H9 (cell line): ENCODE measurements at places on chromosomes 1 and 21.

DNA sequence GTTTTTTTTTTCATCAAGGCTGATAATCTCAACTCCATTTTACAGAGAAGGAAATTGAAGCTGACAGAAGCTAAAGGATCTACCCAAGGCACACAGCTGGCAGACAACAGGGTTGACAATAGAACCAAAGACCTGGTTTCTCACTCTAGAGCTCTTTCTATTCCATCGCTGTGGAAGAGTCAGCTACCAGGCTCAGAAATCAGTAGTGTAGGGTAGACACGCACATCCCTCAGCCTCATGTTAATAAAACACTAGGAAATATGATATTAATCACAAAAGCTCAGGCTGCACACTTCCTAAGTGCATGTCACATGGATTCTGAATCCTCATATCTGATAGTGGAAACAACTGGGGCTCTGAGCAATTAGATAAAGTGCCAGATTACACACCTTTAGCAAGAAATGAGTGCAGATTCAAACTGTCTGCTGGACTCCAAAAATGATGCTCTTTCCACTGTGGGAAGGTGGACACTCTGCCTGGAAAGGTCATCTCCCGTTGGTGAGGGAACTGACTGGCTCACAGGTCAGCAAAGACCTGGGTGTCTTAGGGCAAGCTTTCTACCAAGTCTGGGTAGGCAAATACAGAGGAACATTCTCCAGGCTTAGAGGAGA is 139.1 kb downstream of the TGFBR3 start:
- no peak for DNase-seq

- DNase-seq, result no peak
Observed at GRCh38 chr1:55696181-55696754, 481.1 kb upstream of the USP24 start.

GRCh38 chr1:33610391-33610790 is 137.9 kb downstream of the ZSCAN20 start:
- no peak for DNase-seq

DNA sequence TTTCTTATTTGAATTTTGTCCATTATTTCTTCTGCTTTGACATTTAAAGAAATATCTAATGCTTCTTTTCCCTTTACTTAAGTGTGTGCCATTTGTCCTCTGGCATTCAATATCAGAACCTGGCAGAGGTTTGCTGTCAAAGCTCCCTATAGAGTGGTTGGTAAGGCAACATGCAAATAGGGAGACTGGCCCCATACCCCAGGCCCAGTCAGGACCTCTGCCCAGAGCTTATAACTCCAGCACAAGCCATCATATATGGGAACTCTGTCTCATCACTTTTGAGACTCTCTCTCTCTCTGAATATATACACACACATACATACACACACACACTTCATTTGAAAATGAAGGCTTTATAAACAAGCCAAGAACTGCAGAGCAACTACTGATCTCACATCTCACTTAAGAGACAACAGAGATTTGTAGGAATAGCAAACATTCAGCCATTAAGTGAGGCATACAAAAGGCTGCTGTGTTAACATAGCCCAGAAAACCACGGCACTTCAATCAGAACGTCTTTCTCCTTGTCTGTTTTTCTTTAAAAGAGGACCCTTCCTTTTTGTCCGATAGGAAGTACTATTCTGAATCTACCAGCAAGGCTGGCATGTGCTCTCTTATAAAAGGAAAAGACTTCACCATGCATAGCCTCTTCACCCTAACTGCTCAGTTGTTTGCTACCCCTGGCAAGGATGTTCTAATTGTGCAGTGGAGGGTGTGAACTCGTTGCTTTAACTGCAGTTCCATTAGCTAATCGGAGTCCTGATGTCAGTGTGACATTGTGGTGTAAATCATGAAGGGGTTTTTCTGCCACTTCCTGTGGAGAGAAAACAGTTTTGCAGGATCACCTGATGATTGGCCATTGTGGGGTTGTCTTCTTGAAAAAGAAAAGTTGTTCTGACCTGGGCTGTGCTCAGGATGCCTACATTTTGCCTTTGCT is 101.7 kb downstream of the NR5A2 start:
- DNase-seq, result peak; percentile 33

DNA sequence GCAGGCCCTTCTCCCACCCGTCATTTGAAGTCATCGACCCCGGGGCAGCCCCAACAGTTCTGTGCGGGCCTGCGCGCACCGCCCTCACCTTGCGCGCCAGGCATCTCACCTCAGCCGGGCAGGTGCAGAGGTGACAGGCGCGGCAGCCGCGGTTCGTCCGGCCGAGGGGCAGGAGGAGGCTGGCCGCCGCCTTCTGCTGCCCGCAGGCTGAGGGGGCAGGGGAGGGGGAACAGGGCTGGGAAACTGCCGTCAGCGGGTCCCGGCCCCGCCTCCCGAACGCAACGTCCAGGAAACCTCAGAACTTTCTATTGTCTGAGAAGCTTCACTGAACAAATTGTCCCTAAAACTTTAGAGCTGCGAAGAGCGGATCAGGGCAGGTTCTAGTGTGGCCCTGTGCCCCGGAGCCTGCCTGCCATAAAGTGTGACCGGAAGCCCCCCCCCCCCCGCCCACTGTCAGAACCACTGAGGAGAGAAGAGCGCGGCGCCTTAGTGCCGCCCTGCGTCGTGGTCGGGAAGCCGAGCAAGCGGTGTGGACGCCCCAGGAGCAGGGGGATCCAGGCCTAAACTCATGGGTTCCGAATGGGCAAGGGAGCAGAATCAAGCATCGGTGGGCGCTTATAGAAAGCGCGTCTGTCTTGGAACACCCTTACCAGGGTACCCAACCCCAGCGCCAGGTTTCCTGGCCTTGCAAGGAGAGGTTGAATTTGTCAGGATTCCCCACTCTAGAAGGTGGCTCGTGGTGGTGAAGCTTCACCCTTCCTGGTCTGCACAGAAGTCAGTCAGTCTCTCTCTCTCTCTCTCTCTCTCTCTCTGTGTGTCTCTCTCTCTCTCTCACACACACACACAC is 13.3 kb upstream of the TBX15 start:
- peak; percentile 46 for DNase-seq

- DNase-seq, result no peak
Observed at GRCh38 chr1:245715970-245716369, 561.2 kb downstream of the KIF26B start.

DNA sequence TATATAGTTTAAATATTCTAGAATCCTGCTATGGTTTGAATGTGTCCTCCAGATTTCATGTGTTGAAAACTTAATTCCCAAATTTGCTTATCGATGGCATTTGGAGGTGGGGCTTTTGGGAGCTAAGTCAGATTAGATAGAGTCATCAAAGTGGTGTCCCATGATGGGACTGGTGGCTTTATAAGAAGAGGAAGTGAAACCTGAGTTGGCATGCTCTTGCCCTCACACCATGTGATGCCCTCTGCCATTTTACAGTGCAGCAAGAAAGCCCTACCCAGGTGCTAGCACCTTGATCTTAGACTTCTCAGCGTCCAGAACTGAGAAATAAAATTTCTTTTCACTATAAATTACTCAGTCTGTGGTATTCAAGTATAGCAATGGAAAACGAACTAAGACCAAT is 111.3 kb downstream of the TGFB2 start:
- no peak for DNase-seq

DNA sequence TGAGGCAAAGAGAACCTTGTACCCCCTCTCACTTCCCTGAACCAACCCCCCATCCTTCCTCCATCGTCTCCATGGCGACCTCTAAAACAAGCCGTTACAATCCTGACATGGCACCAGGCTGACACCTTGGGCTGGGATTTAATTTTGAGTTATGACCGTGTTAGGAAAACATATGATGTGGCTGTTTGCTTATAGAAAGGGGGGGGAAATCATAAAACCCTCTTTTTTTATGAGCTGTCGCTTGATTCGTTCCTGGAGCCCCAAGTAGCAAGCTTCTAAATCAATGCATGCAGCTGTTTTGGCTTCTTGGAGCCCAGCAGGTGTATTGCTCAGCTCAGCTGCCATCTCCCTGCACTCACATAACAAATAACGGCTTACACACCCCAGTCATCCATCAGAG is 301.2 kb upstream of the SPAG17 start:
- DNase-seq, result no peak

GRCh38 chr1:244915736-244916135 is 51.4 kb upstream of the HNRNPU start:
- no peak for DNase-seq

- no peak for DNase-seq
Observed at GRCh38 chr21:26011292-26011940, 159.2 kb downstream of the APP start.

- DNase-seq, result no peak
Observed at GRCh38 chr1:101444381-101444780, 207.6 kb downstream of the S1PR1 start.

- DNase-seq, result peak; percentile 53
Observed at GRCh38 chr1:74504933-74505512, 7.4 kb downstream of the LRRC53 start.

- DNase-seq, result no peak
Observed at GRCh38 chr1:63592536-63593302, 492 bp upstream of the PGM1 start.

- DNase-seq, result no peak
Observed at GRCh38 chr1:179770887-179771502, 27.9 kb downstream of the FAM163A start.

- no peak for DNase-seq
Observed at GRCh38 chr1:49045371-49045770, 268.7 kb upstream of the BEND5 start.

DNA sequence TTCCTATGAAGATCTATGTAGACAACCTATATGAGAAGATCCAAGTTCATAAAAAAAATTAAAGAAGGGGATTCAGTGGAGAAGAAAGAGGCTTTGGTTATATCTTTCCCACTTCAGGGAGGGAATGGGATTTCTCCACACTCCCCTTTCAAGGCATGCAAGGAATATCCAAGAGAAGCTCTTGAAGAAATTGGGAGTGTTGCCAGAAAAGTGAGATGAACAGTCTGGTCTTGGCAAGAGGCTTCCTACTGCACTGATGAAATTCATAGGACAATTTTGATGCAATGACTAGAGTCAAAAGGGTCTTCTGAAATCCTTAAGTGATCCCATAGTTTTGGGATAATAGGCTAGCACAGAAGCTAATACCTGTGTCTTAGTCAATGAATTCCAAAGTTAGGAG is 153.0 kb downstream of the KCTD3 start:
- no peak for DNase-seq

DNA sequence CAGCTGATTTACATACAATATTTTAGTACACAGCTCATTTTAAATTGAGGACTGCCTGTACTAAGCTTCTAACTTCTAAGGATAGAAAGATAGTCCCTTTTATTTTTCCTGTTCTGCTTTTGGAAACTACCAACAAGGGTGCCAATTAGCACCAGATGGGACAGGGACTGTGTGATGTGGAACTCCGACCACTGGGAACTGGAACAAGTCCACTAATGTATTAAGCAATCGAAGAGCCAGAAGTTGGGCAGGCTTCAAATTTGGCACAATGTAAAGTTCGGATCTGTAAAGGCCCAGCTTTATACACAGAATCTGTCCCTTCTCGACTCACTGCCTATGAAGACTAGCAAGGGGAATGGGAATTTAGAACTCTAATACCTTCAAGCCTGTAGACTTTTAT is 149.3 kb downstream of the ZC3H11B start:
- DNase-seq, result no peak

GRCh38 chr1:119372503-119373086 is 4.0 kb downstream of the HAO2 start:
- peak; percentile 73 for DNase-seq

GRCh38 chr1:167054531-167054930 is 35.6 kb downstream of the GPA33 start:
- no peak for DNase-seq

DNA sequence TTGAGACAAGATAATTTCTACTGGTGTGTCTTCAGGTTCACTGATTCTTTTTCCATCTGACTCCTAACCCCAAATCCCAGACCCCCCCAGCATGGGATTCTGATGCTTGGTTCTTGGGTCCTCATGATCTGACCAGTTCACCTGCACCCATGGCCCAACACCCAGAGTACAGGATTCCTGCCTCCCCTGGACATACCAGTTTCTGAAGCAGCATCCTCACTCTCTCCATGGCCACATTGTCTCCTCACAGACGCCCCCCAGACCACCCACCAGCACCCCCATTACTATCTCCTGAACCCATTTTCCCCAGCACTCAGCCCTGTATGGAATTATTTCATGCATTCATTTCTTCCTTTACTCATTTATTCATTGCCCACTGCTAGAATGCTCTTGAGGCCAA is 864 bp upstream of the KRTAP12-3 start:
- no peak for DNase-seq

GRCh38 chr1:25485536-25486411 is 55.1 kb downstream of the MACO1 start:
- no peak for DNase-seq

GRCh38 chr1:114505148-114505561 is 5.8 kb downstream of the TRIM33 start:
- no peak for DNase-seq

GRCh38 chr1:223763251-223763650 is 50.9 kb downstream of the CAPN2 start:
- DNase-seq, result no peak

- DNase-seq, result no peak
Observed at GRCh38 chr1:107536266-107536665, 395.4 kb downstream of the NTNG1 start.

DNA sequence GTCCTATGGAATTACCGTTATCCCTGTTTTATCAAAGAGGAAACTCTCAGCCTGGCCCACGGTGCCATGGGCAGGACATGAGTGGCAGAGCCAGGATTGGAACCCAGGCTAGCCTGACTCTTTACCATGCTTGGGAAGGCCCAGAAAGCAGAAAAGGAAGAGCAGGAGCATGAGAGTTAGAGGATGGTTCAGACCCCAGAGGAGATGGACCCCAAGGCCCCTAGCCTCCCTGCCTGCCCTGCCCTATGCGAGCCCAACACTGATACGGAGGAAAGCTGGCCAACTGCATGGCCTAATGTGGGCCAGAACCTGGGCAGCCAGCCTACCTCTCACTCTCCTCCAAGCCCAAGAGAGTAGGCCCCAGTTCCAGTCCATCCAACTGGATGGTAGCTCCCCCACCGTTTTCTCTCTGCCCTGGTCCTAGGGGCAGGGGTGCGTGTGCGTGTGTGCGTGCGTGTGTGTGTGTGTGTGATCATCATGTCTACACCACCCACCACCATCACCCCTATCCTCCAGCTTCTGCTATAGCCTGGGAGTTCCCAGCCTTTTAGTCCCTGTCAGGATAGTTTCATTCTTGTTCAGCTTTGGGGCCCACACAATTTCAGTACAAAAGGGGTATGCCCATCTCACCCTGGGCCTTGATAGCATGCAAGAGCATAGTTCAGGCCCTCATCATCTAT is 15.4 kb upstream of the MEX3A start:
- no peak for DNase-seq

- DNase-seq, result no peak
Observed at GRCh38 chr1:200491103-200491502, 81.3 kb upstream of the ZNF281 start.

DNA sequence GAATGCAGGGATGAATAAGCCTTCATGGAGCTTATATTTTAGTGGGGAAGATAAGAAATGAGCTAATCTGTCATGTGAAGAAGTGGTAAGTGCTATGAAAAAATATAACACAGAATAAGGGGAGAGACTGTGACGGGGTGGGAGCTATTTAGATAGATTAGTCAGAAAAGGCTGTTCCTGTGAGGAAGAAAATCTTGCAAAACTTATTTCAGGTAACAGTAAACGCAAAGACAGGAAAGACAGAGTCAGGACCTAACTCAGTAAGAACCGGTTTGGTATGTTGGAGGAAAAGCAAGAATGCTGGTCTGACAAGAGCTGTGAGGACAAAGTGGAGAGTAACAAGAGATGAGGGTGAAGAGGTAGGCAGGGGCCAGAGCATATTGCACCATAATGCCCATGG is 22.0 kb downstream of the GNAI3 start:
- no peak for DNase-seq

- no peak for DNase-seq
Observed at GRCh38 chr1:181117648-181118449, 29.3 kb downstream of the IER5 start.
